ENCODE measurements at places on chromosomes 3 and 15.
A peak's percentile ranks its signal among the peaks of the same experiment; 100 is the strongest.

GRCh38 chr3:130971208-130971607 lies 55.4 kb downstream of the ASTE1 start:
- DNase-seq, result no peak

DNA sequence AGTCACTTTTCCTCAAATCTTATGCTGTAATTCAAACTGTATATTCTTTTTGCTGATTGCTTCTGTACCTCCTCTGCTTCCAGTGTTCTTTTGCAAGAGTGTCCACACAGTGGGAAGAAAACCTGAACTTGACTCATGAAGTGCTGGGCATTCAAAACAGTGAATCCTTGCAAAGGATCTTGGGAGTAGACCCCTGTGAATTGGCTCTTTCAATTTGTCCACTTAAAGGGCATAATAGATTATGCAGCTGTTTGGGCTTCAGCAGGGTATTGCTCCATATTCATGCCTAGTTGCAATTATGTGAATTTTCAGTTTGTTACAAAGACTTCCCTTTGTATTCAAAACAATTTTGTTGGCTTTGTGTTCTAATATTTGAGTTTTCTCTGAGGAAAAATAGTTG lies 11.4 kb downstream of the ZFAND6 start:
- no peak for DNase-seq

DNA sequence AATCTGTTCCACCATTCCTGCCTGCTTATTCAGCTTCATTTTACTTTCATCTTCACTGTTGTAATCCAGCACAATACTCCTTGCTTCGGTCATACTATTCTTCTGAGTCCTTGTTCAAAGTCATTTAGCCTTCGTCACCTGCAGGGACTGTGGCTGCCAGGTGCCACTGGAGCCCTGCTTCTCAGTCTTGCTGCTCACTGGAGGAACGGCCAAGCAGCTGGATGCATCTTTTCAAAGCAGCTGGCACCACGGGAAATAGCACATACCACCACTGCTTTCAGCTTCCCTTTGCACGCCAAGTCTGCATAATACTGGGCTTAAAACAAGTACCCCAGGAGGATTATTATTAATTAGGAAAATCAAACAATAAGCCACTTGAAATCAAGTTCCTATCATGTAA lies 287.6 kb downstream of the BCHE start:
- DNase-seq, result no peak

DNA sequence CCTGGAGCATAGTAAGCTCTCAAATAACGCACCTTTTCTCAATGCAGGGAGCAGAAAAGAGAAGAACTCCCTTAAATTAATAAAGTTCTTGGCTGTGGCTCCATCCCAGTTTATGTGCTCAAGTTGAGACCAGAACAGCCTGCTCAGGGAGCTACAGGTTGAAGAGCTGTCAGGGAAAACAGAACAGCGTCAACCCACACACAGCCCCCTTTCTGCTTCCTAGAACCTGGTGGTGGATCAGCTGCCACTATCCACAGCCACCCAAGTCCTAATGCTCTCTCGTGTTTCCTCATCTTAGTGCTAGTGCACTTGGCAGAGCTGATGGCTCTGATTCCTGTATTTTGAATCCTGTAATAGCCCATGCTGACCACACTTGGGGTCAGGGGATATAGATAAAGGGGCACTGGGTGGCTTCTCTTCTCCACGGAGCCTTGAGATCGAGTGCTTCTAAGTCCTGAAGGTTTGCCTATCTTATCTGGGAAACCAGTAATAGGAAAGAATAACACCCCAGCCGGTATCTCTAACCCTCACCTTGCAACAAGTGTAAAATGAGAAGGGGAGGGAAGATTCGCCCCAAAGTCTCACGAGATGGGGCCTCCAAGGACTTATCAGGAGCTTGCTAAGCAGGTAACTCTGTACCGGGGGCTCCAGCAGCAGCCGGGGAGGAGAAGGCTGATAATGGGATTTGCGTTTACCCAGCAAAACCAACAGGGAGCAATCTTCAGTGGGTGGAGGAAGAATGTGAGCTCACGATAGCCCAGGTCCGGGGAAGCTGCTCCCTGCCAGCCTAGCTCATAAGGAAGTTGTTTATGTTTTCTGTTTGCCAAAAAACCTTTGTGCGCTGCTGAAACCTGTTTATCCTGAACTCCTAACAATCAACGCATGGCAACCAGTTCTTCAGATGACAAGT lies 136.2 kb upstream of the ICE2 start:
- peak; percentile 28 for DNase-seq

DNA sequence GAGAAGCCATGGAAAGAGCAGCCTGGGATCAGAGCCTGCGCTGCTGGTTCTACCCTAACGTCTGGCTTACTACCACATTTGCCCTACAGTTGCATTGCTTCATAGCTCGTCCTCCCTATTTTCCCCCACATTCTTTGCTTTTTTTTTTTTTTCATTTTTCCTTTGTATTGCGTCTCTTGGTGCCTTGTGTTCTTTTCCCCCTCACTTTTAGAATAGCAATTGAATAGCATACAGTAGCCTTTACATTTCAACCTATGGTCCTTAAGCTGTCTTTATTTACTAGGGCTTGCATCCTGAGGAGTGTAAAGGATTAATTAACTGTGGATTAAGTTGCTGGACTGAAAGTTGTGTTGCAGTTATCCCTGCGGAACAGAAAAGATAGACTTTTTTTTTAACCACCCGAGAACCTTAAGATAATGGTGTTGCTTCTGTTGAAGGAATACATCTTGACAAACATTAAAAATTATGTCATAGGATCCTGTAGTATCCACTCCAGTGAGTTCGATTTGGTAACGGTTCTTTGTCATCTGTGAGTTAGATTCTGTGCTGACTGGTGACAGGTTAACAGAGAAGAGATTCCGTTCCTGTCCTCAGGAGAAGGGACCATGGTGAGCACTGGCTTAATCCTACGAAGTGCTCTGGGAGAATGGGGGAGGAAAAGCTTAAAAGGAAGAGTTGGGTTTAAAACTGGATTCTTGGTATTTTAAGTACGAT lies 417.4 kb upstream of the NAALADL2 start:
- no peak for DNase-seq
